NCI-H1417 treated with DMSO at 0.1 percent for 48 hours (cell line): ENCODE measurements at places on chromosomes 11 and 22.

DNA sequence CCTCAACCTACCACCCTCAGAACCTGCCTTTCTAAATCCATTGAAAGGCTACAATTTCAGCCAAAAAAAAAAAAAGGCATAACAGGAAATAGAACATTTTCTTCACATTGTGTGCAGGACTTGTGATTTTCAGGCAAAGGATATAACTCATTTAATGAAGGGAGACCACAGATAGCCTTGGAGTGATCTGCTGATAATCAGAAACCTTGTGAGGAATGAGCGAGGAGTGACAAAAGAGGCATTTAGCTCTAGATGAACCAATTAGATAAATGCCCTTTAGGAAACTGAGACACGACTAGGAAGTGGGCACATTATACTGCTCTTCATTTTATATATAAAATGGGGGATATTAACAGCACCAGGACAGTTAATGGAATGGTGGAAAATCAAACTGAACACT is 216.5 kb upstream of the GRIA4 start:
- no peak for DNase-seq

DNA sequence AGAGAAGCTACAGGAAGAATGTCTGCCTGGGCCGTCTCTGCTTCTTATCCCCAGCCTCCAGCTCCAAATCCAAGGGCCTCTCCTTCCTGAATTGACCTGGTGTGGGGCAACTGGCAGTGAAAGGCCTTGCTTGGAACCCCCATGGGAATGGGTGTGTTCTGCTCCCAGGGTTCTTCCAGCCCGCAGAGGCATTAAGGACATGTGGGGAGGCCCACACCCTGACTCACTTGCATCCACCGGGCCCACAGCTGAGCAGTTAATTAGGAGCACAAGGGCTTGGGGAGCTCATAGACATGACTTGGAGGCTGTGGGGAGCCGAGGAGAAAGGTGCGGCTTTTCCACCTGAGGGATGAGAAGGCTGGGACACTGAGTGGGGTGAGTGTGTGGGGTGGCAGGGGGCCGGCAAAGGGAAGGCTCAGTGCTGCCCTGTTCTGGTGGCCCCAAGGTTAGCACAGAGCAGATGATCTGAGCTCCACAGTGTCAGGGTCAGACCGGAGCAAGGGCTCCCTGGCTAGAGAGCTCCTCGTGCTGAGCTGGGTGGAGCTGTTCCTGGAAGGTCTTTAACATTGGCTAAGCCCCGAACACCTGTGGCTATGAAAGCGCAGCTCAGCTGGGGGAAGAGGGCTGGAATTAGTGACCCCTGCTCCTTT is 64.5 kb upstream of the NECTIN1 start:
- no peak for DNase-seq

GRCh38 chr11:118162846-118163245 is 10.2 kb upstream of the SCN4B start:
- DNase-seq = no peak

- DNase-seq = no peak
These were observed 23.8 kb downstream of the PARVB start for GRCh38 chr22:44047891-44048301.

GRCh38 chr11:65215441-65216076 is 33.8 kb downstream of the CAPN1 start:
- no peak for DNase-seq

GRCh38 chr11:85809191-85809590 is 1.8 kb downstream of the SYTL2 start:
- no peak for DNase-seq

DNA sequence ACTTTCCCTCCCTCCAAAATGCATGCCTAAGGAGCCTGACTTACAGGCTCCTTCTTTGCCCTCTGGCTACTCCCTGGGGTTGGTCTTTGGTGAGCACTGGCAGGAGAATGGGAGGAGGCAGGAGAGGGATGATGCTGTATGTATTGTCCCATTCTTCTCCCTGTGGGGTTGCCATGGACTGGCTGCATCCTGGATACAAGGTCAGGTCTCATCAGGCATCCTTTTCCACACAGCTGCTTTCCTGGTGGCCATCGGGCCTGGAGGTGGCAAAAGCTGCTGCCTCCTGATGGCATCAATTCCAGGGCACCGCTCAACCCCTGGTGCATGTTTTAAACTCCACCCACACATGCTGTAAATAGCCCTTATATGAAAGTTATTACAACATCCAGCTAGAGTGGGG is 257.2 kb downstream of the ETS1 start:
- no peak for DNase-seq

DNA sequence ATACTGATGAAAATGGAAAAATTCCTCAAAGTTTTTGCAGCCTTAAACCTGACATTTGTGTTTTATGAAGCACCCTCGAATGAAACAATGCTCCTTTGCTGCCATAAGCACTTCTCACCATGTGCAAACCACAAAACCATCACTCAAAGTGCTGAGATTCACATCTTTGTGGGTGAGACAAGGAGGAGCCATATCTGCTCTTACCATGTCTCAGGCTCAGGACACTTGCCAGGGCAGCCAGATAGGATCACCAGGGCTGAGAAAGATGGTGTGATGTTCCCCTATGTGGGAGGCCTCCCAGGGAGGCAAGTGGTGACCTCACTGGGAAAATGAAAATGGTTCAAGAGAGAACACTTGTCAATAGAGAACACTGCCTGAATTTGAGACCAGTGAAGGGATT is 120.4 kb downstream of the CCDC34 start:
- no peak for DNase-seq

GRCh38 chr22:37032535-37033460 is 13.3 kb downstream of the MPST start:
- no peak for DNase-seq

DNA sequence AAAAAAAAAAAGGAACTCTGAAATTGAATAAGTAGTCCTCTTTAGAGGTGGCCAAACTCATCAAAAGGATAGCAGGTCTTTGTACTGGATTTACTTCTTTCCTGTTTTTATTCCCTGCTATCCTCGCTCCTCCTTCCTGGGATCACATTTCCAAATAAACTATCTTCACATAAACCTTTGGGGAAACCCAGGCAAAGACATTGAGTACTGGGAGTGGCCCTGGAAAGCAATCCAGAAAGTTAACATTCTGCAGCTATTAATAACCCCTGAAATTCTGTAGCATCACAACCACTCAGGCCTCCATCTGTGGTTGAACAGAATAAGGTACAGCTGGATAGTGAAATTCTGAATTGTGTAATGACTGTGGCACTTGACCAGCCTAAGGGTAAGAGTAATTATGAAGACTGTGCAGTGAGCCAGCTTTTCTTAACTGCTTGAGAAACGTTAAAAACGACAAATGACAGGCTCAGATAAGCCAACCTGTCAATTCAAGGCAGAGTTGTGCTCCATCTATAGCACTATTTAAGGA is 58.8 kb downstream of the ISX start:
- DNase-seq = no peak

DNA sequence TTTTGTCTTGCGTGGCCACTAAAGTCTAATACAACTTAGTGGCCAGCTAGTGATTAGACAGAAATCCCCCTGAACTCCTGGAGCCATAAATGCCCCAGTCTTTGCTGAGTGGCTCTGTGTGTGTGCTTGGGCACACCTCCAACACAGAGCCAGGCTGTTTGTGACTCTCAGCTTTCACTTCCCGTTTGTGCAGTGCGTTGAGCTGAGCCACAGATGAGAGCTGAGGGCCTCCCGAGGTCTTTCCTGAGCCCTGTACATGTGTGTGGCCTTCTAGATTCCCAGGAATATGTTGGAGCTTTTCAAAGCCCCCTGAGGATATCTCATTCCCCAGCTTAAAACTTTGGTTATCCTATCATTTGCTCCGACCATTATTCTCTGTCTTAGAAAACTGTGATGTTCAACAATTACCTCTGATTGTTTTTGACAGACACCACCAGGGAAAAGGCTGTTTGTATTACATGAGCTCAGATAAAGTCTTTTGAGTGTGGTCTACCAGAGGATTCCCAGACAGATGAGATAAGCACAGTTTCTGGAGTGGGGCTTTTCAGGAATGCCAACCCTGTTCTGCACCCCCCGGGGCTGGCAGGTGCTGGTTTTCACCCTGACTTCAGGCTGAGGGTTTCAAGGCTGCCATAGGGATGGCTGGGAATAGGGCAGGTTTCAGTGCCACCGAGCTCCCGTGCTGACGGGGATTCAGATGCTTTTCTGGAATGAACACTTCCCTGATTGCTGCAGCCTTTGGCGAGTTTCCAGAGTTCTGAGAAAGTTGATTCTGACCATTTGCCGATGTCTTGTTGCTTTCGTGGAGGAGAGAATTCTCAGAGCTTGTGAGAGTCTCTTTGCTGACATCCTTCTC is 23.8 kb downstream of the IGHMBP2 start:
- DNase-seq = no peak

GRCh38 chr11:116731097-116731761 is 41.6 kb downstream of the BUD13 start:
- no peak for DNase-seq

- DNase-seq = no peak
These were observed 8.4 kb upstream of the CSNK1E start for GRCh38 chr22:38325587-38325986.

- no peak for DNase-seq
These were observed 499 bp downstream of the ATL3 start for GRCh38 chr11:63670433-63671321.
